ENCODE measurements at places on chromosomes 16 and 17. TPM values are rescaled to one million over a fixed set of nuclear protein-coding genes. Genes with fewer than 3 reads are reported as not detected.

KRTAP4-7 gene
- not detected for total RNA-seq

- DNase-seq: peak; percentile 85
Measured at GRCh38 chr16:81610144-81610842, 165.7 kb downstream of the CMIP start.

DNA sequence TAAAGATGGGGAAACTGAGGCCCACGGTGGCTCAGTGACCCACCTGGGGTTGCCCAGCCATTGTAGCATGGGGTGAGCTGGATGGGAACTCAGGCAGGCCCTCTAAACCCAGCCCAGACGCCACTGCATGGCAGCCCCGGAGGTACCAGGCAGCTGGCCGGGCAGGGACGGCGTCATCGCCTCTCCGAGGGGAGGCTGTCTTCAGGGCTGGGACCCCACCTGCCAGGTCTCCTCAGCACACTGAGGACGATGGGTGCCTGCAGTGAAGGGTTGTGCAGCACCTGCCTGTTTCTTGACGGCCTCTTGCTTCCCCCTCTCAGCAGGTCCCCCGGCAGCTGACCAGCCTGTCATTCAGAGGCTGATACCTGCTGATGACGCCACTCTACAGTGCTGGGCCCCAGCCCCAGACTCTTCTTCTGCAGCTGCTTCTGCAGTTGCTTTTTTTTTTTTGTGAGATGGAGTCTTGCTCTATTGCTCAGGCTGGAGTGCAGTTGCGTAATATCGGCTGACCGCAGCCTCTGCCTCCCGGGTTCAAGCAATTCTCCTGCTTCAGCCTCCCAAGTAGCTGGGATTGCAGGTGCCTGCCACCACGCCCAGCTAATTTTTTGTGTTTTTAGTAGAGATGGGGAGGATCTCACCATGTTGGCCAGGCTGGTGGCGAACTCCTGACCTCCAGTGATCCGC lies 24.7 kb downstream of the RNF213 start:
- DNase-seq: peak; percentile 37

DNA sequence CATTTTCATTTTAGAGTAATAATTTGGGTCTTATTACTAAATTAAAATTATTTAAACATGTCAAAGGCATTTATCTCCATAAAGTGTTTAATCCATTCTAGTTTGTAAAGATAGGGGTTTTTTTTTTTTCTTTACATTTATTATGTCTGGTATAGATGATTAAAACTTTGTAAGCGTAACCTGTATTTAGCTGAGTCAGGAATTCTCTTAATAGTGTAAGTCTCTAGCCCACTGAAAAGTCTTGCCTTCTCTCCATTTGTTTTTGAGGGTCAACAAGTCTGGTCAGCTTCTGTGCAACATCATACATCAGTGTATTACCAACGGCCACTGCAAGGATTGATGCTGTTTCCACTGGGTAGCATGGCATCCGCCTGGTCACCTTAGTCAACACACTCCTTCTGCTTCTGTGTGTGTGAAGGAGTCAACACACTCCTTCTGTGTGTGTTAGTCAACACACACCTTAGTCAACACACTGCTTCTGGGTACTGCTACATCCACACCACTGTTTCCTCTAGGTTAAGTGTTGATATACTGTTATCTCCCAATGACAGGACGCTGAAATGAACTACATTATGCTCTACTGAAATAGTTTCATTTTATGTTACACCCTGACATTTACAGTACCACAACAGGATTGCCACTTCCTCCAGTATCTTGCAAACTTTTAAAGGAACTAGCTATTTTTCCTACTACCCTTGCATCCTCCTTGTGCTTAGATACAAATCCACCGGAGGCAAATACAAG lies 37.3 kb upstream of the VWA3A start:
- DNase-seq: no peak

DNA sequence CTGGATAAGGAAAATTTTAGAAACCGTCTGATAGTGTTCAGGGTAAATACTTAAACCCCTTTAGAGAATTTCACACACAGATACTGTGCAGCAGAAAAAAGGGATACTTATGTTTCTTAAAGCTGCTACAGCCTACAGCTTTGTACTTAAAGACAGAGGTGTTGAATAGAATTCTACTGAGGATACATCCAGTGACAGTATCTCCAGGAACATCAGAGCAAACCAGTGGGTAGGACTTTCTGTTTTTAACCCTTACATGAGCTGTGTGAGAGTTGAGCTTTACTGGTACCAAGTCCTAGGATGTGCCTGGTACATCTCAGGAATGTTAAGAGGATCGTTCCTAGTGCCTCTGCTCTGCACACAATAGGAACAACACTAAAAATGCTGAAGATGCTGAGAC lies 191.5 kb downstream of the FTO start:
- no peak for DNase-seq

CLDN9 gene
- total RNA-seq: 0.17 TPM

DNA sequence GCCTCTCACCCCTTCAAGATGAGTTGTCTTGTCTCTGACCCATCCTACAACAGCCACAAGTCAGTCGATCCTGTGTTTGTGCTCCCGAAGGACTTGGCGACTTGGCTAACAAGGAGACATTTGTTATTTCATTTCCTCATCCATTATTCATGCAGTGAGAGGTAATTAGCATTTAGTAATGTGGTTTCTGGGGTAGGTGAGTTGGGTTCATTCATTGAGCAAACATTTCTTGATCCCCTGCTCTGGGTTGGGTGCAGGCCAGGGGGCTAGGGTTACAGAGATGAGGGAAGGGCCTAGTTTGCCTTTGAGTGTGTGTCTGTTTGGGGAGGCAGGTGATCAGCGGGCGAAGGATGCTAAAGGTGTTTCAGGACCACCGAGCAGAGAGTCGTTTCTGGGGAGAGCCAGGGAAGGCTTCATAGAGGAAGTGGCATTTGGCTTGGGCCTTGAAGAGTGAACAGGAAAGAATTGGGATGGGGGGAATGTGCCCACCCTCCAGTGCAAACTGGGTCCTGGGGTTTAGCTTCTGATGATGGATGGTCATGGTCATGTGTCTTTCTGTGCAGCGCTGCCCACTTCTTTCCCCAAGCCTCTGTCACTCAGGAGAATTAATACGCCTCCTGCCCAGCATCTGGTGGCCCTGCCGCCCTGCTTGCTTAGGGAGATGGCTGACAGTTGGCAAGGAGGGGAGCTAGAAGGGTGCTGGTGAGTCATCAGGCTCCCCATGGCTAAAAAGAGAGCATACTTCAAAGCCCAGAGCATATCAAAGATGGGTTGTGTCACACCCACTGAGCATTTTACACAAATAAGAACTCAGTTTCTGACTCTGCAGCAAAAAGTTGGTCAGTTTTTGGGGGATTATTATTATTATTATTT lies 38.5 kb downstream of the MSI2 start:
- DNase-seq: peak; percentile 59

DNA sequence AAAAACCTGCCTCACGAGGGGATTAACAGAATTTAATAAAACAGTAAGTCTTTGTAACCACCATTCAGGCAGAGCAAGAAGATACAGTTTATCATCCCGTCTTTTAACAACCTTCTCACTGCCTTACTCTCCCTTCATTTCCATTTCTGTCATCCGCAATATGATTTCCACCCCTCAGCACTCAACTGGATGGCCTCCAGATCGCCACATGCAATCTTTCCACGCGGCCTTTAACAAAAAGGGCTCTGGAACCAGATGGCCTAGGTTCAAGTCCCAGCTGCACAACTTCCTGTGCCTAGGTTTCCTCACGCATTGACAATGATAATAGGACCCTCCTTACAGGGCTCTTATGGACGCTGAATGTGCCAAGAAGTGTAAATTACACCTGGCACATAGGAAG lies 103.6 kb downstream of the GAS7 start:
- DNase-seq: no peak

SLC12A4 gene
- 31.9 TPM for total RNA-seq

EMC8 gene
- total RNA-seq: 24.7 TPM

DNA sequence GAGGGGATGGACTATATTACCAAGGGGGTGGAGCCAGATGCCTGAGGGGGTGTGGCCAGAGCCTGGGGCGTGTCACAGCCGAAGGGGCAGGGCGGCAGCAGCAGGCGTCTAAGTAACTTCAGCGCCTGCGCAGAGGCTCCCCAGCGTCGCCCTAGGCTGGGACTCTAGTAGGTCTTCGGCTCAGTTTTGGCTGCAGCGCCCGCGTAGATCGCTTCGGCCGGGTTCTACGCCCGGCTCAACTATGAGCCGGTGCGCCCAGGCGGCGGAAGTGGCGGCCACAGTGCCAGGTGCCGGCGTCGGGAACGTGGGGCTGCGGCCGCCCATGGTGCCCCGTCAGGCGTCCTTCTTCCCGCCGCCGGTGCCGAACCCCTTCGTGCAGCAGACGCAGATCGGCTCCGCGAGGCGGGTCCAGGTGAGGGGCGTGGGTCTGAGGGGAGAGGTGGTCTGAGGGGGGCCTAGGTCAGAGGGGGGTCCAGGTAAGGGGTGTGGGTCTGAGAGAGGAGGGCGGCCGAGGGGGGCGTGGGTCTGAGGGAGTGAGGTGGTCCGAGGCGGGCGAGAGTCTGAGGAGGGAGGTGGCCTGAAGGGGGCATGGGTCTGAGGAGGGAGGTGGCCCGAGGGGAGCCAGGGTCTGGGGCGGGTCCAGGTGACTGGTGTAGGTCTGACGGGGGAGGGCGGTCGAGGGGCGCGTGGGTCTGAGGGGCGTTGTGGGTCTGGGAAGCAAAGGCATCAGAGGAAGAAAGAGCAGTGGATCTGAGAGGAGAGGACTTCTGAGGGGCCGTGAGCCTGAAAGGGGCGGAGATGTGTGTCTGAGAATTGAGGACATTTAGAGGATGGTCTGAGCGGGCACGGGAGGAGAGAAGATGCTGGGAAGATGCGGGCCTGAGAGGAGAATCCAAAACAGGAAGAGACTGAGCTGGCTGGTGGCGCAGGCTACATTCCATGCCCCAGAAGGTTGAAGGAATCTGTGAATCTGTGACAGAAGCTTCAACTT lies at the start of gene LPCAT2:
Gene LPCAT2, plus strand, starts transcription at position 132 of the 991 bp plus-strand sequence. Its CDS starts 110 bp downstream, at position 242.
- peak; percentile 85 for DNase-seq

TNFRSF13B gene
- not detected for total RNA-seq

DNA sequence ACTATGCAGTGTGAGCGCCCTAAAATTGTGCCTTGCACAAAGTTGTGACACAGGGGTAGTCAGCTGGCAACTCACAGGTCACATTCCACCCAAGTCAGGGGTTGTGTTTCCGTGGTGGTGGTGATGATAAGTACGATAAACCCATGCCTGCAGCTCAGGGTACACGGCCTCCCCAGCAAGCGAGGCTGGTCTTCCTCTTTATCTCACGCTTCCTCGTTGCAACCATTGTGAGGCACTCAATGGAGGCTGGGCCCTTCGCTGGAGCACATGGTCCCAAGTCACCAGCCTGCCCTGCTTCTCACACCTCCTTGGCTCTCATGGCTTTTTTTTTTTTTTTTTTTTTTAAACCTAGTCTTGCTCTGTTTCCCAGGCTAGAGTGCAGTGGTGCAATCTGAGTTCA lies 307.5 kb downstream of the CPPED1 start:
- DNase-seq: no peak

GRCh38 chr16:444027-444426 lies 18.6 kb downstream of the RAB11FIP3 start:
- DNase-seq: no peak

GAS7 gene
- 8.3 TPM for total RNA-seq

EXOC3L1 gene
- total RNA-seq: 1.9 TPM

- DNase-seq: peak; percentile 94
Measured at GRCh38 chr16:66977341-66978113, 10.9 kb upstream of the CES4A start.

SLC13A2 gene
- total RNA-seq: not detected

- no peak for DNase-seq
Measured at GRCh38 chr16:2260250-2260649, 7.7 kb downstream of the RNPS1 start.

DNA sequence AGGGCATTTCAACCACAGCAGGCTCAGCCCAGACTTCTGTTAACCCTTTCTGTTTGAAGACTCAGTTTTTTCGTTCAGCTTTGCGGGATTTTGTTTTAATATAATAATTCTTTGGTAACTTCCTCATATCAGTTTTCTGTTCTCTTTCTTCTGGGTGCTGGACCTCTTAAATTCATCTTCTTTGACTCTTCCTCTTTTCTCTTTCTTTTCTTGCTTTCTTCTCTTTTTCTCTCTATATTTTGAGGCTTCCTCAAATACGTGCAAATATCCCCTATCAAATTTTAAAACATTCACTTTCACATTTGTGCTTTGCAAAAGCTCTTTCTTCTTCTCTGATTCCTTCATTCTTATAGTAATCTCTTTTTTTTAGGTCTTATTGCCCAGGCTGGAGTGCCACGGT lies 136.3 kb downstream of the HS3ST3B1 start:
- DNase-seq: no peak

GRCh38 chr16:66231452-66232160 lies 134.9 kb upstream of the CDH5 start:
- no peak for DNase-seq

GRCh38 chr17:34167354-34167753 lies 87.7 kb upstream of the CCL2 start:
- DNase-seq: no peak

AANAT gene
- total RNA-seq: not detected

DNA sequence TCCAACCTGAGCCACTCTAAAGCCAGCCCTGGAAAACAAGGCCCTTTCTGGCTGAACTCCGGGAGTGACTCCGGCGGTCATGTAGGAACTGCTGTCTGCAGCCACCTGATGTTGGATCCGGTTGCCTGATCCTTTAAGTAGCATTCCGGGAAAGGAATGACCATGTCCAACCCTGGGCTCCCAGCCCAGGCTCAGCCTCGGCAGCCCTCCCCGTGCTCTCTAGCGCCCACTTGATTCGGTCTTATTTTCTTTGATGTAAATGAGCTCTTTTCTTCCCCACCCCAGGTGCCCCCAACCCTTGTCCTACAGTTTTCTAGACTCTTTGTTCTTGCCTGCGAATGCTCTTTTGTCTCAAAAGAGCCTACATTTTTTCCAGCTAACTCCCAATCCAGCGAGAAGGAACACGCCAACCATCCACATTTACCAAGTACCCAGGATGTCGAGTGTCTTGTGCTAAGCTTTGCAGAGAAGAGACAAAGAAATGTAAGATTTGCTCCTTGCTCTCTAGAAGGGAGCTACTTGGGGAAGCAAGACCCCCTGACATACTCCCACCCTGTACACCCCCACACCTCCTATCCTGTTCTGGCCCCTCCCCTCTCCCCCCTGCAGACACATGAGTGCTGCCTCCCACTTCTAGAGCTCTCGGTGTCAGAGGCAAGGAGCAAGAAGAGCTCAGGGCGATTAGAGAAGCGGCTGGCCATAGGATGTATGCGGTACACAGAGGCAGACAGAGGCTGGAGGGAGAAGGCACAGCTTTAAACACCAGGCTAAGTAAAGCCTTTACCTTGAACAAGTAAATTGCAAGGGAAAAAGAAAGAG lies 53.8 kb downstream of the COG7 start:
- DNase-seq: peak; percentile 54

CACNA1H gene
- total RNA-seq: 3.4 TPM

RGS11 gene
- 1.6 TPM for total RNA-seq

Data from psoas muscle (tissue), 8 donors.